ENCODE measurements at places on chromosomes 7 and 10.

GRCh38 chr10:89399956-89400355 lies 7.5 kb downstream of the IFIT1 start:
- DNase-seq = no peak

DNA sequence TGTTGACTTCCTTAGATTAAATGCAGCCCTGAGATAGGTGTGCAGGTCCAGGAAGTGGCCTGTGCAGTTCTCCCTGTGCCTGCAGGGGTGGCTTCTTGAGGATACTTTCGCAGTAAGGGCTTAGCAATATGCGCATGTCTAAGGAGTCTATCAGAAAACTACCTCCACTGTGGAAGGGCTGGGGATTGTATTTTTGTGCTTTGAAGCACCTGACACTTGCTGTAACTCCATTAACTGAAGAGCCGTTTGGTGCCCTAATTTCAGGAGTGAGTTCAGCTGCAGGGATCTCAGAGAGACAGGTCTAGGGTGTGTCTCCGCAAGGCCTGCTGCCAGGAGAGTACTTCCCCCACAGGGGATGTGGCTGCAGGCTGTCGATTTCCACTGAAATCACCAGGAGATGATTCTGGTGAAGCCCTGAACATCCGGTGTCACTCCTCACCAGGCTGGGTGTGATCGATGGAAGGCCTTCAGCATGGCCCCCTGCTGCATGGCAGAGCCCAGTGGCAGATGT lies 35.5 kb downstream of the IKZF1 start:
- no peak for DNase-seq

DNA sequence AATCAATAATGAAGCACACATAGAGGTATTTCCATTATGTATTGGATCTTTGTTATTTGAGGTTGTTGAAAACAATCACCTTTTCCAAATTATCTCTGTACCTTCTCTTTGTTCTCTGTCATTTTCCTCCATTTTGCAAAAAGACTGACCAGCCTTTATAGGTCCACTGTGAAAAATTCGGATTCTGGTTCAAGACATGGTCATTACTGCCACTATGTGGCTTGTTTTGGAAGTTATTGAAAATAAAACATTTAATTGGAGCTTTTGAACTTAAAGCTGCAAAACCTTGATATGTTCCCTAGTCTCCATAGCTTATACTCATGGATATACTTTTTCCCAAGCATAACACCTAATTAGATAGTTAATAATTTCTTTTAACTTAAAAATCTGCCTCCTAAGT lies 1094.4 kb downstream of the NRG3 start:
- DNase-seq = no peak

- no peak for DNase-seq
These were observed 15.4 kb downstream of the EPC1 start for GRCh38 chr10:32331606-32332005.

DNA sequence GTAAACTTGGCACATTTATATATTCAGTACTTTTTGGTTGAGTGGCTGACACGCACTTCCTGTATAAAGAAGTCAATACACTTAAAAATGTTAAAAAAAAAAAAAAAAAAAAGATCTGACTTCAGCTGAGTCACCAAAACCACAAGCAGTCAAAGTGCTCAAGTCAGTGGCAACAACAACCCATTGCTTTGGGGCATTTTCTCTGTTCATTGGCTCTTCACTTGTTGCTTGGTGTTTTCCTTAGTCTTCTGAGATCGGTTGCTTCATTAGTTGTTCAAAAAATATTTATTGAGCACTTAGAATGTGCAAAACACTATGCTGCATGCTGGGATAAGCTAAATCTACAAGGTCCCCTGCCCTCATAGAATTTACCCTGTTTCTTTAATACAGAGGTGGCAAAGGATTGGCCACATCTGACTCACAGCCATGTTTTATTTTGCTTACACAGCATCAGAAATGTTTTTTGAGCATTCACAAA lies 63.7 kb downstream of the ZNRF2 start:
- peak; percentile 81 for DNase-seq

GRCh38 chr7:44101966-44102845 lies 1.9 kb upstream of the AEBP1 start:
- no peak for DNase-seq

DNA sequence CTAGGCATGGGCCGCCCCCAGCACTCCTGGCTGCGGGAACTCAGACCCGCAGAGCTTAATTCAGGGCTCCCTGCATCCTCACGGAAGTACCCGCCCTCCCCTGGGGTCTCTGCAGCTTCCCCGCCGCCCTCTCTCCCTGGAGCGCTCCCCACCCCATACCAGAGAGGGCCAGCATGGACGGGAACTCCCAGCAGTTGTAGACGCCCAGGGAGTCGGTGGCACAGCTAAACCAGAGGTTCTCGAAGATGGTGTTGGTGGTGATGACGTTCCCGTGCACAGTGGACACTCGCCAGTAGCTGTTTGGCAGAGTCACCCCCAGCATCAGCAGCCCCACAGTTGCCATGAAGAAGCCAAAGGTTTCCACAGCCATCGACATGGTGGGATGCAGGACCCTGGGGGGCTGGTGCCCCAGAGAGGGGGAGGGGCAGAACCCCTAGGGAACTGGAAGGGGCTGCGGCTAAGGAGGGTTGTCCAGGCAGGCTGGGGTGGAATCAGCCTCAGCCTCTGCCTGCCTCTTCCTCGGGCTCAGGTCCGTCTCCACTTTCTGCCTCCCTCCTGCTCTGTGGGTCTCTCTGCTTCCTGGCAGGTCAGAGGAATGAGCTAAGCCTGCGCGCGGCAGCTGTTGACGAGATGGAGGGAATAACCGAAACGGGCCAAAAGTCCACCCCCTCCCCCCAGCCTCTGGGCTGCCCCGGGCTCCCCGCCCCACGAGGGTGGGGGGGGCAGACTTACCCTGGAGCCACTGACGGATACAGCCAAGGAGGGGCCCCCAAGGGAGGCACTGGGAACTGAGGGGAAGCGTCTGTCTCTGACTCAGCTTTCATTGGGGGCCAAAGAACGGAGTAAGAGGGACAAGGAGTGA lies at the start of gene CLDN15:
Gene CLDN15, minus strand, starts transcription at position 597 of the 862 bp plus-strand sequence. Its CDS starts 221 bp downstream, at position 376.
- DNase-seq = no peak

- no peak for DNase-seq
These were observed 177.6 kb downstream of the REEP3 start for GRCh38 chr10:63698787-63699150.

Data from AG04449 (cell line).